ENCODE measurements at places on chromosomes 5 and 9.

DNA sequence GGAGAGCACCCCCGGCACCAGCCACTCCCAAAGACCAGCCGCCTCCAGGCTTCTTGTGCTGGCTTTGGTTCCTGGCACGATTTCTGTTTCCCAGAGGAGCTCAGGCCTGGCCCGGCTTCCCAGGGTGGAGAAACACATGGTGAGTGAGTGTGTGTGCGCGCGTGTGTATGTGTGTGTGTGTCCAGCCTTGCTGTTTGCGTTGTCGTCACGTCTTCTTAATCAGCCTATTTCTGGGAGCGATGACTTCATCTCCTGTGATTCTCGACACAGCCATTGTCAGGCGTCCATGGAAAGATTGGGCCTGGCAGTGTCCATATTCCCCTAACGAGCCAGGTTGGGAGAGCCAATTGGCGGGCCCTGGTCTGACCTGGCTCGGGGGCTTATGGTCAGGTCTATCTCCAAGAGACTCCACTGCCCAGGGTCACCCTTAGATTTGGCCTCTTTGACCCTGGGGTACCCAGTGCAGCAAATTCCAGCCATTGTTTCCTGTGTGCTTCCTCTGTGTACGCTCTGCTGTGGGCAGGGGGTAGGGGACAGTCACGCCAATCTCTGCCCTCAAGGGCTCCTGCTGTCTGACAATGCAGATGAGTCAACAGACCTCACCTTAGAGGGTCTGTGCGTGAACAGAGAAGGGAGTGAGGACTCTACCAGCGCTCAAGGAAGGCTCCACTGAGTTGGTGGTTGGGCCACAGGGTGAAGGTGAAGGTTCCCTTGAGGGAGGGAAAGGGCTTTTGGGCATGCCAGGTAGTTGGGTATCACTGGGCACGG is 73.8 kb downstream of the DAB2IP start:
- DNase-seq = peak; percentile 99

DNA sequence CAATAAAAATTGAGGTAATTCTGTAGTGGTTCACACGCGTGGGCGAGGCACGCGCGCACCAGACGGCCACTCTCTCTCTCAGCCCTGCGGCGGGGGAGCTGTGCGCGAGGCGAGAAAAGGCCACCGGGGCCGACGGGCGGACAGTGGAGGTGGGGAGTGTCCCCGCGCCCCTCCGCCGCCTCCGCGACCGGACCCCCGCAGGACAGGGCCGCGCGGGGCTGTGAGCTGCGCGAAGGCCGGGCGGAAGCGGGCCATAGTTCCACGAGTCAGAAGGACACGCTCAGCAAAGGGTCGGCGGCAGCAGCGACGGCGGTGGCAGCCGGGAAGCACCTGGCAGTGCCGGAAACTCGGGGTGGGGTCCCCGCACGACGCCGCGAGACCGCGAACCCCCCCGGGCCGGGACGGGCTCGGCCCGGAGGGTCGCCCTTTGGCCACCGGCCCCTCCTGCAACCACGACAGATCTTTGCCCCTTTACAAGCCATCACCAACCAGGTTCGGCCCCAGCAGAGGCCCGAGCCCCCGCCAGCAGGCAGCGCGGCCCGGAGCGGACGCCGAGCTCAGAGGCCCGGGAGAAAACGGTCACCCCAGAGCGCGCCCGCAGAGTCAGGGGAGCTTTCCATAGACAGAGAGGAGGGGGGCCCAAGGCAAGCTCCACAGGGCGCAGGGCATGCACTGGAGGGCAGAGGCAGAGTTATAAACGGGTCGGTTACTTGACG is 60.9 kb downstream of the ZNF354C start:
- DNase-seq = no peak

GRCh38 chr9:114919611-114920010 is 10.8 kb downstream of the TNFSF8 start:
- no peak for DNase-seq

DNA sequence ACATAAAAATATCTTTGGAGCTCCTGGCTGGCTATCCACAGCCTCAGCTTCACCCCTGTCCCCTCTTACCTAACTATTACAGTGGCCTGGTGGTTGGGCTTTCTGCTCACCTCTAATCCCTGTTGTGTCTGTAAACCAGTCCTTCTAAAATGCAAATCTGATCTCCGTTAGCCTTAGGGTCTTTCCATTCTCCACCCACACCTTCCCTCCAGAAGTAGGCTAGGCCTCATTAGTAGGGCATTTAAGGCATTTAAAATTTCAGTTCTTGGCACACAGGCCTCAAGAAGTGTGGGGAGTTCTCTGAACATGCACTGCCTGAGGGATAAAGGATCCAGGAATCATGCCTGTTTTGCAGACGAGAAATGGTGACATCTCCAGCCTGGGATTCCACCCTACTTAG is 26.4 kb upstream of the STC2 start:
- DNase-seq = no peak

- DNase-seq = peak; percentile 36
These were observed 295.9 kb upstream of the ZNF608 start for GRCh38 chr5:125042261-125042890.

GRCh38 chr5:11797132-11797531 is 107.1 kb downstream of the CTNND2 start:
- no peak for DNase-seq

DNA sequence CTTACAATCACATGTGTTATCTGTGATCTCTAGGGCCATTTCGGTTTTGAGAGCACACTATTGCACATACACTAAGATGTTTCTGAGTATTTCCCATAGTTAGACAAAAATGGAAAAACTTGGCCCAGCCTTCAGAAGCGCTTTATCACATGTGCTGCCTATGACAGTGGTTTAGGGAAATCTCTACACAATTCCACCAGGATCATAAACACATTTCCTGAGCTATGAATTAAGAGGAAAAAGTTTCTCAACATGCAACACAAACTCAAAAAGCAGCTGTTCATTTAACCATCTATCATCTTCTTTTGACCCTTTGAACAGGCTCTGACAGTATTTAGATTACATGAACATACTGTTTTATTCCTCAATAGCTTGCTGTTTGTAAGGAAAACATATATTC is 15.1 kb downstream of the FGF1 start:
- no peak for DNase-seq

- DNase-seq = peak; percentile 16
These were observed 50.1 kb upstream of the POU5F2 start for GRCh38 chr5:93791518-93791972.

DNA sequence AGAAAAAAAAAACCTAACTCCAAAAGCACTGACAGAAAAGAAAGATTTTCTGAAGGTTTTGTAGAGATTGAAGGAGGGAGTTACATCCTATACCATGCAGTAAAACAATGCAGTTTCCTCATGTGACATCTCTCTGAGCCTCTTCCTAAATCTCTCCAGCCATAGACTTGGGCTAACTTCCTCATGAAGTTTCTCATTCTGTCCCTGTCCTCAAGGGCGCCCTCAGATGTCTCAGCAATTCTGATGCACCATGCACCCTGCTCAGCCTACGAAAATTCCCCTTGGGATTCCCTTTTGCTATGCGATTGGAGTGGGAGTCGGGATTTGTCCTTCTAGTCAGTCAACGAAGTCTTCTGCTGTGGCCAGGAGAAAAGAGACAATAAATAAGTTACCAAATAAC is 68.9 kb downstream of the FAT2 start:
- no peak for DNase-seq

GRCh38 chr5:79256563-79256962 is 20.6 kb downstream of the JMY start:
- no peak for DNase-seq

DNA sequence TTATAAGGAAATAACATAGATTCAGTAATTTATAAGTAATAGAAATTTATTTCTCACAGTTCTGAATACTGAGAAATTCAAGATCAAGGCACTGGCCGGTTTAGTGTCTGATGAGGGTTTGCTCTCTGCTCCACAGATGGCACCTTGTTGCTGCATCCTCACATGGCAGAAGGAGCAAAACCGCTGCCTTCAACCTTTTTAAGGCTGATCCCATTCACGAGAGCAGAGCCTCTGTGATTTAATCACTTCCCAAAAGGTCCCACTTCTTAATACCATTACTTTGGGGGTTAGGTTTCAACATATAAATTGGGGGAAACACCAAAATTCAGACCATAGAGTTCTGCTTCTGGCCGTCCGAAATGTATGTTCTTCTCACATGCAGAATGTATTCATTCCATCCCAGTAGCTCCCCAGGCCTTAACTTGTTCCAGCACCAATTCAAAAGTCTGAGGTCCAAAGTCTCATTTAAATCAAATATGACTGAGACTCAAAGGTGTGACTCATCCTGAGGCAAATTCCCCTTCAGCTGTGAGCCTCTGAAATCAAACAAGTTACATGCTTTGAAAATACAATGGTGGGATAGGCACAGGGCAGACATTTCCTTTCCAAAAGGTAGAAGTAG is 30.6 kb downstream of the BAAT start:
- DNase-seq = no peak

GRCh38 chr5:15566789-15567188 is 66.8 kb downstream of the FBXL7 start:
- no peak for DNase-seq

- no peak for DNase-seq
These were observed 77.8 kb downstream of the BOD1 start for GRCh38 chr5:173538654-173539053.

DNA sequence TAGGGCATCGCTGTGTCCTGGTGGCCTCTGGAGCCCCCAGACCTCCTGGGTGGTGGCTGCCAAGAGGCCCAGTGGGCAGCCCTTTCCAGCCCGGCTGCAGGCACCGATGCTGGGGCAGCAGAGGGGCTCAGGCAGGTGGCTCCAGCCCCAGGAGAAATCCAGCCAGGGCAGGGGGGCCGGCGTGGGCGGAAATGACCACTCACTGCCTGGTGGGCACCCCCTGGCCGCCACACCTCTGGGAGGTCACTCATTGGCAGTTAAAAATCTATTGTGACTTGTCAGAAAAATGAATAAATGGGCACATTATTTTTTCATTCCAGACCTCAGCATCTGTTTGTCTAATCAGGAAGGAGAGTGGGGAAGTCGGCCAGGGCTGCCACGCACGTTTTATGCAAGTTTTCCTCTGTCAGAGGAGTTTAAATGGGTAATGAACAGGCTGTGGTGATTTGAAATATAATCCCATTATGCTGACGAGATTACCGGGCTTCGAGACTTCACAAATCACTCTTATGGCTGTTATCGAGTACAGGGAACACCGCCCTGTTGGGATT is 171.9 kb downstream of the GAPVD1 start:
- no peak for DNase-seq

- DNase-seq = peak; percentile 28
These were observed 694 bp downstream of the RMI1 start for GRCh38 chr9:83981126-83981871.

GRCh38 chr9:124122813-124123462 is 111.4 kb downstream of the LHX2 start:
- peak; percentile 50 for DNase-seq

DNA sequence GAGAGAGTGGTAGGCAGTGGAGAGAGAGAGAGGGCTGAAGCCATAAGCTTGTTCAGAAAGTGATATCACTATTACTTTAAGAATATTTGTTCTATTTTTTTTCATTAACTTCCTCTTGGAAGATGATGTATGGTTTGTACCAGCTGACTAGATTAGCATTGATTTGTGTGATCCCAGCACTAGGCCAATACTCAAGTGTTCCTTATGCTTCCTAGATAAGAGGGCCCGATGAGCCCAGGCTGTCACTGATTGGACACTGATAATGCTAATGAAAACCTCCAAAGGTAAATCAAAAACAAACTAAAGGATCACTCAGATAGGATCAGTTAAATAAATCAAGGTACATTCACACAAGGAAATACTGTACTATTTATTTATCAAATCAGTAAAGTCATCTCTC is 52.7 kb upstream of the OTULINL start:
- no peak for DNase-seq

DNA sequence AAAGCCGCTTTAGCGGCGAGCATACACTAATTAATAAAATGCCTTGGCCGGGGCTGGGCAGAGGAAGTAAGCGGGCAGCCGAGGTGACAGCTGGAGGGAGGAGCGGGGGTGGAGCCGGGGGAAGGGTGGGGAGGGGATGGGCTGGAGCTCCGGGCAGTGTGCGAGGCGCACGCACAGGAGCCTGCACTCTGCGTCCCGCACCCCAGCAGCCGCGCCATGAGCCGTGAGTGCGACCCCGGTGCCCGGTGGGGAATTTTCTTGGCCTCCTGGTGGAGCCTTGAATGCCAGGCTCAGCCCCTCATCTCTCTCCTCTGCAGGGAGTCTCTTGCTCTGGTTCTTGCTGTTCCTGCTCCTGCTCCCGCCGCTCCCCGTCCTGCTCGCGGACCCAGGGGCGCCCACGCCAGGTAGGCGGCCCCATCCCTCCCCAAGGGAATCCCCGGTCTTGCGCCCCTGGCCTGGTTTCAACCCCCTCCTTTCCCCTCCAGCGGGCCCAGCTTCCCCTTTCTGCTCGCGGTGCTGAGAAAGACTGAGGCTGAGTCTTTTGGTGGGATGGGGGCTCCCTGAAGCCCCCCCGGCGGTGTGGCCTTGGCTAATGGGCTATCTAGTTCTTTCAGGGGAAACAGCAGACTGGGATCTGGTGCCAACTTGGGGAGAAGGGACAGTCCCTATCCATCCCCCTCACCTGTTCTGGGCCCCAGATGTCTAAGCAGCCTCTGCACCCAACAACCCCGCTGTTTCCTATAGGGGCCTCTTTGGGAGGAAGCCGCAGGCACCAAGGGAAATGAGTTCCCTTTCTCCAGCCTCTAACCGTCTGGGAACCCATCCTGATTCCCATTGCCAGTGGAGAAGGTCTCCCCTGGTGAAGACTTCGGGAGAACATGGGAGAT is at the start of gene PTGS1:
TSS of gene PTGS1 (plus strand) at position 156 of the 887 bp plus-strand sequence. CDS start at position 217, 61 bp downstream.
- peak; percentile 48 for DNase-seq

DNA sequence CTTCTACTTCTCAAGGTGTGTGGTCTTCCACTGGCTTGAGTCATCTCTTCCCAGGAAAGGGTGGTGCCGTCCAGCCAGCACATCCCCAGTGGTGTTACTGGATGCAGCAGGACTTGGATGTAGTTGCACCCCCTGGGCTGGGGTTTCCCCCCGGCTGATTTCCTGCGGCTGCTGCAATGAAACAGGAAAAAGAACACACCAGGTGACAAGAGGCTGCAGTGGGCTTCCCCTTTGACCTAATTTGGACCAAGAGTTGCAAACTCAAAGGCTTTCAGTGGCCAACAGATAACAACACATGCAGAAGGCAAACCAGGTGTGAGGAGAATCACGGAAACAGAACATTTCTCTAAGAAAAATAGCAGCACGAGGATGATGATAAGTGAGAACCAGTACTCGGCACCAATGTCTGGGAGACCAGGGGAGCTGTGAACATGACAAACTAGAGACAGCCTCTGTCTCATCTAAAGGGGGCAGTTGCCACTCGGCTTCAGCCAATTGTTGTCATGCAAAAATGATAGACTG is 83.7 kb downstream of the PDE6A start:
- peak; percentile 40 for DNase-seq

DNA sequence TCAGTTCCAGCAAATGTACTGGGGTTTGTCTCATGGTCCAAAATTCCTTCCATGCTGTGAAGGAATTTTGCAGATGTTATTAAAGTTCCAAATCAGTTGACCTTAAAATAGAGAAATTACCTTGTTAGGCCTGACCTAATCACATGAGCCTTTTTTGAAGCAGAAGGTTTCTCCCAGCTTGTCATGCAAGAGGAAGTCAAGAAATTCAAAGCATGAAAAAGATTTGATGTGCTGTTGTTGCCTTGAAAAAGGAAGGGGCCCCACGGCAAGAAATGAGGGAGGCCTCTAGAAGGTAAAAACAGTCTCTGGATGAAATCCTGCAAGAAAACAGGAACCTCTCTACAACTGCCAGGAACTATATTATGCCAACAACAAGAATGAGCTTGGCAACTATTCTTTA is 24.2 kb upstream of the HAPLN1 start:
- DNase-seq = no peak

GRCh38 chr5:42306287-42306686 is 117.0 kb upstream of the GHR start:
- no peak for DNase-seq
